ENCODE measurements at places on chromosomes 12 and 14.

GRCh38 chr12:32560520-32560919 is 118.6 kb upstream of the DNM1L start:
- no peak for DNase-seq

DNA sequence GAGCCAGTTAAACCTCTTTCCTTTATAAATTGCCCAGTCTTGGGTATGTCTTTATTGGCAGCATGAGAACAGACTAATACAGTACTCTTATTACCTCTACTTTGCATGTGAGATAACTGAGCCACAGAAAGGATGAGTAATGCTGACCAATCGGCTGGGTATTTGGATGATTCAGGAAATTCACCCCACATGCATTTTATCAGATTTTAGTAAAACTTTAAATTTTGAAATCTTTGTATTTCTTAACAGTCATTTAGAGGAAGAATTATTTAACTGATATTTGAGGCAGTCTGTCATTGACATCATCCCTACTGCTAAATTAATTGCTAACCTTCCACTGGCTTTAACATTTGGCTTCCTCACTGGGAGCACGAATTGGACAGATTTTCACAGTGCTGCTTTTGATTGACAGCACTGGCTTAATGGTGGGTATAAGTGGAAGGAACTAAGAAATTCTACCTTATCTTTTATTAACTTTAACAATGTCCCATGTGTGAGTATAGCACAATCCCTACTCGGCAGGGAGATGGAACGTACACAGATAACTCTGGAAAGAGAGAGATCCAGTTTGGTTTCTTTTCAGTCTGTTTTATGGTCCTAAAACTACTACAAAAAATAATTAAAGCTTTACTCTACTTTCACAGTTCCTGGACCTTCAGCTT is 261.0 kb downstream of the DACT1 start:
- DNase-seq = no peak

DNA sequence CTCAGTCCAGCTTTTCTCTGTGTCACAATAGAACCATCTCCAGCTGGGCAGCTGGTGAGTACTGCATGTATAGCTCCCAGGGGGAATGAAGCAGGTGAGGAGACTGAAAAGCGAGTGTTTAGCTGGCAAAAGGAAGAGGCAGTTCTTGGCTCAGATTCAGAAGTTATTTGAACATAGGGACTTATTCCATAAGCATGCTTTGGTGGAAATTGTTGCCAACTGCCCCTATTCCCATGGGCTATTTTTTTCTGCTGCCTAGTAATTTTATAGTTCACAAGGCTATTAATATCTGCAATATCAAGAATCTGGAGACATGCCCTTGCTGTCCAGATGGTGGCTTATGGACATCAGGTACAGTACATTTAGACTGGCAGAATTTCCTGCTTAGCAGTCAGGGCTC is 1112.7 kb downstream of the LRFN5 start:
- DNase-seq = no peak

DNA sequence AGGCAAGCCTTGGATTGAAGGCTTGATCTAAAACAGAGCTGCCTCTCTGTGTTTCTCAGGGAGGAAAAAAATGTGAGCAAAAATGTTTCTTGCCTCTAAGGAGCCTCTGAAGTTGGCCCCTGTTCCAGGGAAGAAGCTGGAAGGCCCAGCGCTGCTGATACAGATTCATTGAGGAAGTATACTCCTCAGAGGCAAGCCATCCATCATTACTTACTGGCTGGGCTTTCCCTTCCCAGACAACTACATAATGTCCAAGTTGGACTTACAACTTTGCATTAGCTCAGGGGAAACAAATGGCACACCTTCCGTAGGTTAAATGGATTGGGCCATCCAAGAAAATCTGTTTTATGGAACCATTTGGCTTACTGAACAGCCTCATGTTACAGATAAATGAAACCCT is 263.7 kb upstream of the SEL1L start:
- no peak for DNase-seq

- DNase-seq = no peak
Measured at GRCh38 chr12:131389054-131390013, 321.6 kb upstream of the SFSWAP start.

DNA sequence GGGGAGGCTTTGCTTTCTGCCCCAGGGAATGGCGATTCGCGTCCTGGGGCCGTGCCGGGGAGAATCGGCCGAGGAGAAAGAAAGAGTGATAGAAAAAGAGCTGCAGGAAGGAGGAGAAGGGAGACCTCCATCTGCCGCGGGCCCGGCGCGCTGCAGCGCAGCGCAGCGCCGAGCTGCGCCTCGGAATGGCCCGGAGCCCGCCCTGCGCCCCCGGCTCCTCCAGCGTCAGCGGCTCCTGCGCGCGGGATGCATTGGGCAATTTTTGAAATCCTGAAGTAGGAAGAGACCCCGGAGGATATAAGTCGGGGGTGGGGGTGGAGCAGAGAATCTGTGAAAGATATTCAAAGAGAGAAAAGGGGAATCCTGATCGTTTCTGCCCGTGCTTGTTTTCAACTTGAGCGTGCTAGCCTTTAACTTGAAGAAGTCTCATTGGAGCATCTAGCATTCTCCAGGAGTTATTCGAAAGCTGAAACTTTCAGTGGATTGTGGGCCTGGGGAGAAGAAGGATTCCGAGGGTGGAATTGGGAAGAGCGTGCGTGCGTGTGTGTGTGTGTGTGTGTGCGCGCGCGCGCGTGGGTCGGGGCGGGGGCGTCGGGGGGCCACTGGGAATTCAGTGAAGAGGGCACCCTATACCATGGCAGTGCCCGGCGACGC is 441 bp downstream of the PDE3A start:
- DNase-seq = no peak

DNA sequence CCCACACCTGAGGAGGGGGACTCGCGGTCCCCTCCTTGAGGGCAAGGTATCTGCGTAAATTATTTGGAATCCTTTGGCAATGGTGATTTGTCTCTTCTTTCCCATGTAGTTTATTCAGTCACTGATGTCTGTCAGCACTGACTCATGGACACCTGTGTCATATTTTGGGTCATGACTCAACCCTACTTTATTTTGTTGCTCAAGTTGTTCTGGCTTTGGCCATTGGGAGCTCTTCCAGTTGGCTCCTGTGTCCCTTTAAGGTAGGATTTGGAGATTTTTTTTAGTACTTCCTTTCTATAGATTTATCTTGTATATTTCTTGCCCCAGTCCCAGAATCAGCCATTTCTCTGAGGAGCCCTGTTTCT is 47.4 kb upstream of the C14orf180 start:
- DNase-seq = no peak

DNA sequence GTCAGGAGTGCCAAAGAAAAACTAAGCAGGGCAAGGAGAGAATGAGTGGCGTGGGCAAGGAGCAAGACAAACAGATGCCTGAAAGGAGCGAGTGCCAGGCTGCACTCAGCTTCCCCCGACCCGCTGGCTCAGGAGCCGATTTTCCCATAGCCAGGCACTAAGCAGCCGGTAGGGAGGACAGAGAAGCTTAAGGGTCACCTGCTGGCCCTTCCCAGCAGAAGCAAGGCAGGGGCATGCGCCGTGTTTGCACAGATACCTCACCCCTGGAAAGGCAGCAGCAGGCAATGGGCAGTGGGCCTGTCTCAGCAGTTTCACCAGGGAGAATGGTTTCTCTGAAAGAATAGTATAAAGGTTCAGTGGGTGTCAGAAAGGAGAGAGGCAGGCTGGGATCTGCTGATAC is 104.9 kb upstream of the FKBP4 start:
- DNase-seq = no peak

GRCh38 chr12:131118371-131118770 is 164.7 kb downstream of the ADGRD1 start:
- DNase-seq = no peak

DNA sequence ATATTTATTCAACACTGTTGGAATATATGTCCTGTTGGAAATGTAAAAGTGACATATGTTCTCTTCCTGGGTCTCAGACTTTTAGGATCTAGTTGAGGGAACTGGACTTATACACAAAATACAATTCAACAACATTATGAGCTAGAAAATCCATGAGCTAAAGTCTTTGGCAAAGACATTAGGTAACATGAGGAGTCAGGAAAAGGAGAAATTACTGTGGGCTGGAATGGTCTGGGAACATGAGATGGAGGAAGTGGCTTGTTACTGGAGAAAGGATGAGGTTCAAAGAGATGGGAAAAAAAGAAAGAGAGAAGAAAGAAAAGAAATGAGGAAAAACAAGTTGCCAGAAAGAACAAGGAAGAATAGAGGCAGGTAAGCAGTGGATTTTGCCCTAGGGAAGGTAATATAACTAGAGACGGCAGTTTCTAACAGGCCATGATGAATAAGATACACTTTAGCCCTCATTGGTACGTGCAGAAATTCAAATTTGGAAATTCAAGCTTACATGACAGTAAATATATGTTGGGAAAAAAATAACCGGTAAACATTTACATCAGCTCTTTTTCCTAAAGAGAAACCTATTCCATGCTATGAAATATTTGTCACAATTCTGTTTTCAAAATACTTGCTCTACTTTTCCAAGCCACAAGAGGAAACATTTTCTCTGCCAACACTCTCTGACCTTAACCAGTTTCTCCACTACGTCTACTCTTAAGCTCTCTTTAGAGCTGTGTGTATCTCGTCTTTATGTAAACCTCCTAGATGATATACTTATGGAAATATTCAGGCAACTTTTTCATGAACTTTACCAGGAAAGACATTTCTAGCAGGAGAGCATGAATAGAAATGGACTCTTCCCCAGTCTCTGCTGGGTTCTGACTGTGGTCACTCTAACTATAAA is 268.8 kb upstream of the BTG1 start:
- no peak for DNase-seq

DNA sequence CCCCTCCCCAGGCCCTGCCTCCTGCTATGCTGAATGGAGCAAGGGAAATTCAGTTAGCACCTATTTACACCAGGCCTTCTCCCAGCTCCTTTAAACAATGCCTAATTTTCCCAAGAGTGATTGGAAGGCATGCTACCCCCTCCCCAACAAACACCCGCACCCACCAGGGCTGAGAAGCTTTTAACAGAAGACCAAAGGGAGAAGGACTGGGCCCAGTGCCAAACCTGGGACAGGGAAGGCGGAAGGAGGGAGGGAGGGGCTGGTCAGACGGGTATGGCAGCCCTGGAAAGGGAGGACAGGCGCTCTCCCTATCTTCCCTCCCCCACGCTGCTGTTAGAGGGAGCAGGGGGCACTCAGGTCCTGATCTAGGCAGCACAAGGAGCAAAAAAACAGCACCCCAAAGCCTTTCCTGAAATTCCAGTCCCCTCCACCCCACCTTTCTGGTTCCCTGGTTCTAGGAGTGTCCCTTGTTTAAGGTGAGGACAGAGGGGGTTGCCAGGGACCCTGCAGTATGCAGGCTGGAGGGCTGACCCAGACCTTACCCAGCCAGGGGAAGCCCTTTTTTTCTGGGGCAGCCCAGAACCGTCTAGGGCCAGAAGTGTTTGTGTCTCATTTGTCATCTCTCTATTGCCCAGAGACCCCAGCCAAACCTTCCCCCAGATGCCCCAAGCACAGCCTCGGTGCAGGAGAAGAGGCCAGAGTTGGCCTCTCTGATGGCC is 2.4 kb upstream of the KRT8 start:
- no peak for DNase-seq

DNA sequence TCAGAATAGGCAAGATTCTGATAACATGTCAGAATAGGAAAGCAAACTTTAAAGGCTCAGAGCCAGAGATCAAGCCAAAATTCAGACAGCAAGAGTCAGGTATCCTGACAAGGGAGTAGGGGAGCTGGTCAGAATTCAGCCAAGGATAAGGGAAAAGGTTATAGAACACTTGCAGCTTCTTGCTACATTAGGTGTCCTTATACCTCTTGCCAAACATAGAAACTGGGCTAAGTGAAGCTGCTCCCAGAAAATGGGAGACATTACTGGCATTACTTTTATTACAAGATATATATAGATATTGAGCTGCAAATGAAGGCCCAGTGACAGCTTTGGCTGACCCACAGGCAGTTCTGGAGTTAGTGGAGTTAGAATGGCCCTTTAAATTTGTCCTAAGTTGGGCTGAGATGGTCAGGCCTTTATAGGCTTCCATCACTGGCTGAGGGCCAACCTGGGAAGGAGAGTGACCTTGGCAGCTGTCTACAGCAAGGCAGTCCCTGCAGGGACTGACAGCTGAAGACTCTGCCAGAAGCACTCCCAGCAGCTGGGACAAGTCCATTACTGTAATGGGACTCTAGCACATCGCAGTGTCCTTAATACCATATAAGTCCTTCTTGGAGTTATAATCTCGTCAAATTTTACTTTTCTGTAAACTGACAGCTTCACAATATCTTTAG is 83.0 kb downstream of the LRRC9 start:
- no peak for DNase-seq

DNA sequence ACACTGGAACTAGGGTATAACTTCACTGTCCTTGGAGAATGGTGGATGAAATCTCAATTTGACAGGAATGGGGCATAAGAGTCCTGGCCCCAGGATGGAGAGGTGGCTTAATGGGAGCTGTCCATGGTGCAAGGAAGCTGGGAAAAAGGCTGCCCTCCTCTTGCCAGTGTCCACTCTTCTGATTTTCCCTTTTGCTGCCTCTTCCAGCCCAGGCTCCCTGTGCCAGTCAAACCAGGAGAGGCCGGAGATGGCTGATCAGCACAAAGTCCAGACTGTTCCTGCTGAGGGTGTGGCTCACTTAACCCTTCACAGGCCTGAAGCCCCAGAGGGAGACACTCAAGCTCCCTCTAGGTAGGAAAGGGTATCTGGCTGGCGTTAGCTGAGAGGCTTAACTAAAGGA is at the start of gene MYO1A:
TSS of gene MYO1A (minus strand) at position 240 of the 400 bp plus-strand sequence. CDS start 1,806 bp downstream, outside the sequence.
- no peak for DNase-seq

- no peak for DNase-seq
Measured at GRCh38 chr14:92435154-92435553, 78.4 kb upstream of the RIN3 start.

GRCh38 chr12:66187821-66188220 is 1.2 kb upstream of the IRAK3 start:
- no peak for DNase-seq

DNA sequence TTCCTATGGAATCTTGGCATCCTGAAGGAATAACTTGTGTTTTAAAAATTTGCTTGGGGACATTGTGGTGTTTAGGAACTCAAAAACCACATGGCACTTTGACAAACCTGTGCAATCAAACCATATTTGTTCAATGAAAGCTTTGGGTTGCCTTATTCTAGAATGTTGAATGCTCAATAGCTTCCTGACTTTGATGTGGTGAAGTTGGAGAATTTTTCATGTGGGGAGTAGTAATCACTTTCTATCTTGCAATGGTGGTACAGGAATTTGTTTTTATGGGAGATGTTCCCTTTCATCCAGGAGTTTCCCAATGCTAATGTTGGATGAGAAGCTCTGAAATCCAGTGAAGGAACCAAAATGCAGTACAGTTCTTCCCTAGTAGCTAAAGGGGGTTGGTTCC is 42.2 kb upstream of the LDHB start:
- no peak for DNase-seq

DNA sequence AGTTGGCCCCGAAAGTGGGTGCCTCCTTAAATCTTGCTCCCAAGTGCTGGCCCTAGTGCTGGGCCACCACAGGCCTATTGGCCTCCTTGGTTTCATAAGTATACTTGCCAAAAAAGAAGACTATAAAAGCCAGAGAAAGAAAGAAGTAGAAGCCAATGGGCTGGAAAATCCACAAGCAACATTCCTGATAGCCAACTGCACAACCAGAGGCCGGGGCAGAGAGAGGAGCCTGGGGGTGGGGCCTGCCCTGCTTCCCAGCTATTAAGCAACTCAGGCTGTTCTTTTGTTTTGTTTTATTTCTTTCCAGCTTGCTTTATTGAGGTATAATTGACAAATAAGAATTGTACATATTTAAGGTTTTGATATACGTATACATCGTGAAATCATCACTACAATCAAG is 177.2 kb upstream of the NTF3 start:
- no peak for DNase-seq

Measured in anterior cingulate cortex (tissue), 58 donors.